Substantia nigra (tissue), 51 donors: ENCODE measurements at places on chromosomes 2 and 18.

GRCh38 chr18:55258088-55258487, 298.8 kb upstream of the CCDC68 start:
- no peak for DNase-seq

DNA sequence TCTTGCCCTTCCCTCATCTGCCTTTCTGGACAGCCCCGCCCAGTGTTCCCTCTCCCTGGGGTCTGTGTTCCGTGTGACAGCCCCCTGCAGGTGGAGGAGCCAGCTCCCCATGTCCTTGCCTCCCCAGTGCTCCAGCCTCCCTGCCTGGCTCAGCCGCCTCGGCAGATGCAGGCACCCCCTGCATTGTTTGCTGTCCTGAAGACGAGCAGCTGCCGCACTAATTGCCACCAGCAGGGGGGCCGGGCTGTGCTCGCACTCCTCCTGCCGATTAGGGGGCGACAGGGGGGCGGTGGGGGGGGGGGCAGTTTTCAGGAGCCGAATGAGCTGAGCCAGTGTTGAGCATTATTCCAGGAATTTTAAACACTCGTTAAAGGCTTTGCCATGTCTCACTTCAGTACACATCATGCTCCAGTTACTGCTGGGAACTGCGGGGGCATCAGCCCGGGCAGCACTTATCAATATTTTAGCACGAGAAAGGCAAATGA, 23.3 kb downstream of the SIX3 start:
- DNase-seq: no peak

DNA sequence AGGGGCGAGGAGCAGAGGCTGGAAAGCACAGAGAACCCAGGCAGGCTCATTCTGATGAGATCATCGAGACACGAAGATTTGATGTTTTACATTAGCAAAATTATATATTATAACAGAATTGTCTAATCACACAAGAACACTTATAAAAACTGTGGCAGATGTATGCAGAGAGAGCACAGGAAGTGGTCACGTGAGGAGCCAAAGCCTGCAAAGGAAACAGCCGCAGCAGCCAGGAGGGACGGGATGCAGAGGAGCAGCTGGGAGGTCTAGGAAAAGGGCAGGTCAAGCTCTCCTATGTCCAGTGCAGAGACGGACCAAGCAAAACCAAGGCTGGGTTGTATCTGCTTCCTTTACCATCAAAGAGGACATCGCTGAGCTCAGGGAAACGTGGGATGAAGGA, 355.1 kb upstream of the MYT1L start:
- DNase-seq: no peak

GRCh38 chr2:172021074-172021931, 21.6 kb downstream of the METAP1D start:
- DNase-seq: no peak

DNA sequence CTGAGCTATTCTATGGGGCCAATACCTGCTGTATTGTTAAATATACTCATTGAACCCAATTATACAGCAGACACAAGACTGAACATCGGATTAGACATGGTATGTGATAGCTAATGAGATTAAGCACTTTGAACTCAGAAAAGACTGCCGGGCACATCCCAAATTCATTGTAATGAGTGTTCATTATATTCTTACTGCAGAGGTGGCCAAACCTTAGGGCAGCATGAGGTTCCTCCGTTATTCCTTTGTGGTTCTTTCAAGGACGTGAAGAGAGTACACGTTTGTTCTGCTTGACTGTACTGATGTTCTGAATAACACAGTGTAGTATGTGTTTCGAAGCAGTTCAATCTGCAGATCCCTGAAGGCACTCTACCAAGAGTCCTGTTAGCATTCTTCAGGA, 78.4 kb downstream of the KIF5C start:
- DNase-seq: no peak

- DNase-seq: no peak
Observed at GRCh38 chr2:40363631-40364030, 88.3 kb downstream of the SLC8A1 start.

- no peak for DNase-seq
Observed at GRCh38 chr2:201939453-201939941, 94.2 kb upstream of the FZD7 start.

- DNase-seq: no peak
Observed at GRCh38 chr2:11683476-11683875, 13.5 kb upstream of the NTSR2 start.

- DNase-seq: peak; percentile 58
Observed at GRCh38 chr2:95060446-95061118, 35.1 kb downstream of the MAL start.

- no peak for DNase-seq
Observed at GRCh38 chr2:88657131-88657530, 29.9 kb upstream of the EIF2AK3 start.

- no peak for DNase-seq
Observed at GRCh38 chr2:34547900-34548299, 948.8 kb upstream of the FAM98A start.

- DNase-seq: no peak
Observed at GRCh38 chr2:3035385-3036050, 342.1 kb downstream of the EIPR1 start.

DNA sequence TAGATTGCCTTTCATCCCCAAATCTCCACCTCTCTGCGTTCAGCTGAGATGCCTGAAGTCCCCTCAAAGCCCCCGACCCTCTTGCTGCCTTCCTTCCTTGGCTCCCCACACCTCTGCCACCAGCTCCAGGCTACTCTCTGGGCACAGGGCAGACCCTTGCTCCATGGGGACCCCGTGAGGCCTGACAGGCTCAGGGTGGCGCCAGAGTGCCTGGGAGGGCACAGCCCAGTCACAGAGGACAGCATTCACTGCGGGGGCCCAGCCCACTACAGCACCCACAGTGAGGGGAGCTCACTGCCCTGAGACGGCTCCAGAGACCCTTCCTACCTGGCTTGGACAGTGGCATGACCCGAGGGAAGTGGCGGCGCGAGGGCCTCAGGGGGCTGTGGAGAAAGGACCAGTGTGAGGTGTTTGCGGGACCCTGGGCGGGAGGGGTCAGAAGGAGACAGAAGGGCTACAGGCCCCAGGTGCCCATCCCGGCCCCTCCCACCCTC, 51.0 kb downstream of the AQP12A start:
- DNase-seq: no peak

DNA sequence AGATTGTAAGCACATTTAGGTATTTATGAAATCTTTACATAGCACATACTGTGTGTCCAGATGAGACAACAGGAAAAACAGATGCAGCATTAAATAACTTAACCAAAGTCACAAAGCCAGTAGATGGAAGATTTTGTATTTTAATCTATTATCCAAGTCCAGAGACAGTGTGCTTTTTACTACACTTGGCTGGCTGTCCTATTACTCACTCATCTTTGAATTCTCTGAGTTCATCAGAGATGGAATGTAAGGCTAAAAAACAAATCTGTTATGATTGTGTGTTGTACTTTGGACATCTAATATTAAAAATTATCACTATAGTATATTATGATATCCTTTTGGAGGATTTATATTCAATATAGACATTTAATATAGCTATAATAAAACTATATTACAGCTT, 1189.4 kb downstream of the DSC3 start:
- DNase-seq: no peak

DNA sequence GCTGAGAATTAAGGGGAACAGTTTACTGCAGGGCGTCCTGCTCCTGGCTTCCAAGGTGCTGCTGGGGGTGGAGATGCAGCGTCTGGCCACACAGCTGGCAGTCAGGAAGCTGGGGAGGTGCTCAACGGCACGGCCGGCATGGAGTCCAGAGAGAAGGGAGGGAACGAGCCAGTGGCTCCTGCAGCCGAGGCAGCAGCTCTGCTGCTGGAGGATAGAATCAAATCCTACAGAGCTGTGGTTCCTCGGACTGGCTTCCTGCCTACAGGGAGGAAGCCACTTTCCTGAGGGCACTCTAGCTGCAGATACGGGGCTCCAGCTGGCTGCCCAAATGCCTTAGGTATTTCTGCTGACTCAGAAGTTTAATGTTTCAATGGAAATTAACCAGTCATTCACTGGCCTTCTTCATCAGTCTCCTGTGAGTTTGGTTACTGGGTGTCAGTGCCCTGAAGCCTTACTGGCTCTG, 266.3 kb downstream of the TWIST2 start:
- no peak for DNase-seq

DNA sequence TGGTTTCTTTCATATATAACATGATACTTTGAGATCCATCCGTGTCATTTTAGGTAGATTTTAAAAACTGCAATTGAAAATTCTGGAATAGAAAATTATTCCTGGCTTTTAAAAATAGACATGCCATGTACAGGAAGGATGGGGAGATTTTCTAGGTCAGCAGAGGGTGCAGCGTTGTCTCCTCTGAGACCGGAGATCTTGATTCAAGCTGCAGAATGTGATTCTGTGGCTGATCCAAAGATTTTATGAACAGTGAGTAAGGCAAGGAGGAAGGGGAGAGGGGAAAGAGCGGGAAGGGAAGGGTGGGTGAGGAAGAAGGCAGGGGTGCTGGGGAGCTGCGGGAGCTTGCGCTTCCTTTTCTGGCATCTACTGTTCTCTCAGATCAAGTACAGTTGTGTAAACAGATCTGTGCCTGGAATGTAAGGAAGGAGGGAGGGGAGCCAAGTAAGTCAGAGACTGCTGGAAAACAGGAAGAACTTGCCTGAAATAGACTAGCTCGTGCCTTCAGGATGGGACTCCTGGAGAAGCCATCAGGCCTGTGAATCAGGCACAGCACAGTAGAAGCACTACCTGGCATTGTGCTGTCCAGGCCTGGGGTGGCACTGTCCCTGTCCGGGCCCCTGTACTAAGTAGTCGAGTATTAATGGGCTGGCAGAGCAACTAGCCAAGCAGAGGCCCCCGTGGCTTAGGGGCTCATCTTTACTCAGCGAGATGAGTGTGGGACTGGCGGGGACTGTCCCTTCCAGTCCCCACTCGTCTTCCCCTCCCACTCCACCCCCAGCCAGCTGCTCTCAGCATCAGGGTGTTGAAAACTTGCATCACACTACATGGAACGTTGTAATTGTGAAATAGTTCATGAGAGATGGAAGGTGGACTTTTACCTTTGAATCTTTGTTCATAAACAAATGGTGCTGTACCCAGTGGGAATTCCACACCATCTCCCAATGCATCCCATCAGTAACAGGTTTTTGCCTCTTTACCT, 163.5 kb downstream of the UXS1 start:
- no peak for DNase-seq

- no peak for DNase-seq
Observed at GRCh38 chr2:151774506-151774905, 40.2 kb upstream of the NEB start.

DNA sequence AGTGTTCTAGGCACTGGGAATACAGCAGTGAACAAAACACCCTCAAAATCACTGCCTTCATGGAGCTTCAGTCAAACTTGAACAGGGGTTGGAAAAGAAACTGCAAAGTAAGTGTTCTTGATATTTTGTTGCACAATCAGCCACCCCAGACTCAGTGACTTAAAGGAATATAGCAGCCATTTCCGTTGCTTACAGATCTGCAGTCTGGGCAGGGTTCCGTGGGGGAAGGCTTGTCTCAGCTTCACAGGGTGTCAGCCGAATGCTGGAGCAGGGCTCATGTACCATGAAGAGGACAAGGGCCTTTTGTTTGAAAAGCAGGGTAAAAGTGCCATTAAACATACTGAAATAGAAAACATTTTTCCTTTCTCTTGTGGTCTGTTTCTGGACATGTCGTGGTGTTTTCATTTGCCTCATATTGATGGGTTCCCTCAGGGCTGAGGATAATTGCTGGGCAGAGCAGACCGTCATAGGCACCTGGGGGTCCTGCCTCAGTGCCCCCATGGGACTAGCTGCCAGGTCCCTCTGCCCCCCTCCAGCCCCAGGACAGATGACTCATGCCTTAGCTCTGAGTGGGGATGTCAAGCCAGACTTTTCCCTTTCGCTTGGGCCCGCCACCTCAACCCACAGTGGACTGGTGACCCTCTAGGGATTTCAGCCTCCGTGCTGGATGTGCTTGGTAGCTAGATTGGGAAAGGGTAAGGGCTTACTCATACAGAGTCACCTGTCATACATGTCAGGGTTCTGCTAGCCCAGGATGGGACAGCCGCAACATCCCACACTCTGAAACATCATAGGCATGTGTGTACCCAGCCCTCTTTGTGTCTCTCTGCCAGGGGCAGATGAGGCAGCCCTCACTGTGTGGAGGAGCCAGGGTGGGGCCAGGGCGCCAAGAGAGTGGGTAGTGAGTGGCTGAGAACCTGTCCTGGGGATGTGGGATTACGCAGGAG, 96.5 kb downstream of the PTPRM start:
- DNase-seq: no peak

DNA sequence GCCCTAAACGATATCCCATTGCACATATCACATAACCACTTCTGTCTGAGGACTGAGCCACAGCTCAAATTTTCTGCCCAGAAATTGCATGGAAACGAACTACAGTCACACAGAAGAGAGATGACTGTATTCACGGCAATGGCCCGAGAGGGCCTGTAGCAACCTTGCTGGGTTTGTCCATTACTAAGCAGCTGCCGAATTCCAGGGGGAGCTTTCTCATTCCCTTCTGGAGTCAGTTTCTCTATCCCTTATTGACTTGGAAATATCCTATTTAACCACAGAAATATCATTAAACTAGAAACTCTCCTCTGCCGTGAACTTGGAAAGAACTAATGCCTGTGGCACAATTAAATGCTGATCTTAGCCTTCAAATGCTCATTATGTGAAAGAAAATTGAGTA, 183.9 kb downstream of the DNER start:
- DNase-seq: no peak

DNA sequence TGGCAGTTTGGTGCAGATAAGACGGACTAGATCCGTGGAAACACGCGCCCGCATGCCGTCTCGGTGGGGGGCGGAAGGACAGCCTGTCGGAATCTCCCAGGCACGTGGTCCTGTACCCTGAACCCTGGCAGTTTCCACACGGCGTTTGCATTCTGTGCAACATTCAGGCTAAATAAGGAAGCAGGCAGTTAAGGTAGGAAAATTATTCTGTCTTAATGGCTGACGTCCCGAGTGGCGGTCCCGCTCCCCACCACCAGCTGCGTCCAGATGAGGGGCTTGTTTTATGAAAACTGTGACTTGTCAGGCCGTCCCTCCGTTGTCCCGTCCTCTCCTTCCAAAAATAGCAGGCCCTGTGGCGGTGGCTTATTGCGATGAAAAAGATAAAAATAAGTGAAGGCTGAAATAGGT, 120.2 kb downstream of the NFATC1 start:
- no peak for DNase-seq

GRCh38 chr2:168849610-168850009, 40.6 kb downstream of the SPC25 start:
- no peak for DNase-seq

- DNase-seq: no peak
Observed at GRCh38 chr2:45229411-45229810, 220.2 kb upstream of the SIX2 start.

DNA sequence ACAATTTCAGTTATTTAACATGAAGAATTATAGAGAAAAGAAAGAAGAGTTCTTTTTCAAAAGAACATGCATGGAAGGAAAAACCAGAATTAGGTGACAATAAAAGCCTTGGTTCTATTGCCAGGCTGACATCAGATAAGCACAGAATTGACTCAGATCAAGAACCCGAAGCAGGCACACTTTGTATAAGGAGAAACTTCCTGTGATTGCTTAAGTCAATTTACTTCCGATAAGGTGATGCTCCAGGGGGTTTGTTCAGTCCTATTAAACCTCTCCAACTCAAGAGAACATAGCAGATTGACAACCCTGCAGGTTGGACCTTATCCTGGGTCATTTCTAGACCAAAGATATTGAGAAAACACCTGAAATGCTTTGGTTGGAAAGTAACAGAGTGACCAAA, 31.4 kb downstream of the GAREM1 start:
- DNase-seq: no peak
